ENCODE measurements at places on chromosomes 7 and 10.

DNA sequence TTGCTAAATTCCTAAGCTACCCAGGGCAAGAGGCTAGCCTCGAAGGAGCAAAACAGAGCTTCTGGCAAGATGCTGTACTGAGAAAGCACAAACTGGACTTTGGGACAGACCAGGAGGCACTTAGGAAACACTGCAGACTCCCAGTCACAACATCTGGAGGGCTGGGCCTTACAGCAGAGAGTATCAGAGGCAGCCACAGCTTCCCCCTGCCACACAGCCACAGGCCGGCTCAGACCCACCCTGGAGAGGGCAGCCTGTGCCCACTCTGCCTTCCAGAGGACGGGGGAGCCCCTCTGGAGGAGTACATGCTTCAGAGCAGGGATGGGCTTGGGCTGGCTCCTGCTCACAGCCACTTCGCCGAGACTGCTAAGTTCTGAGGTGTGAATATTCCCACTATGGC lies 17.4 kb downstream of the ESYT2 start:
- DNase-seq: no peak

- DNase-seq: no peak
These were observed 28.2 kb downstream of the SGPL1 start for GRCh38 chr10:70843776-70844489.

GRCh38 chr10:129945064-129945463 lies 19.0 kb downstream of the EBF3 start:
- DNase-seq: no peak

DNA sequence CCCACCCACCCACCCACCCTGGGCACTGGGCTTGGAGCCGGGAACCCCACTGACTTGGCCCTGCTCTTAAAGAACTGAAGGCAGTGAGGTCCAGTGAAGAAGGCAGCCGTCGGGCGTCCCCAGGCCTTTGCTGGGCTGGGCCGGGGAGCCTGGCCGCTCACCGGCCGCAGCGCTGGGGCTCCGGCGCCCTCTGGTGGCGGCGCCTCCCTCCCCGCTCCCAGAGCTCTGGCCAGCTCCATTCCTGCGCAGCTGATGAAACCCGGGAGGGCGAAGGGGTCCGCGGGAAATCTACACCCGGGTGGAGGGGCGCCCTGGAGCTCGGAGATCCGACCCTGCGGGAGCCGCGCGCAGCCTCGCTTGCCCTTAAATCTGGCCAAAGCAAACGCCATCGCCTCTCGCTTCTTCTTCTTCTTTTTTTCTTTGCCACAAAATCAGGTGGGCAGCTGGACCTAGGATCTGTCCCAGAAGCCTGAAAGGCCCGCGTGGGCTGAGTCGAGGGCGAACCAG lies 1.7 kb upstream of the CXCL12 start:
- peak; percentile 71 for DNase-seq

DNA sequence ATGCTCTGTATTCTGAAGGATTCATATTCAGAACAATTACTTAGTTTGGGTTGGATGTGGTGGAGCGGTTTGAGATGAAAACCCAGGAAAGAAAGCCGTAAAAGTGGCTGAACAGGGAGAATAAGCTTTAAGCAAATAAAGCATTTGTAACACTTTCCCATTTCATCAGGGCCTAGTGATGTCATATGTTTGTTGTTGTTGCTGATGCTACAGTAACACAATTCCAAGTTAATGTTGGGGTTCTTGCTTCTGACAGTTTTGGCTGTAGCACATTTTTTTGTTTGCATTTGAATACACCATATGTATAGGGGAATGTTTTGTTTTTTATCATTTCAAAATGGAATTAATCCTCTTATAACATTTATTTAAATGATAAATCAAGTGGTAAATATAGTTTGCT lies 40.4 kb upstream of the EPHB6 start:
- no peak for DNase-seq

DNA sequence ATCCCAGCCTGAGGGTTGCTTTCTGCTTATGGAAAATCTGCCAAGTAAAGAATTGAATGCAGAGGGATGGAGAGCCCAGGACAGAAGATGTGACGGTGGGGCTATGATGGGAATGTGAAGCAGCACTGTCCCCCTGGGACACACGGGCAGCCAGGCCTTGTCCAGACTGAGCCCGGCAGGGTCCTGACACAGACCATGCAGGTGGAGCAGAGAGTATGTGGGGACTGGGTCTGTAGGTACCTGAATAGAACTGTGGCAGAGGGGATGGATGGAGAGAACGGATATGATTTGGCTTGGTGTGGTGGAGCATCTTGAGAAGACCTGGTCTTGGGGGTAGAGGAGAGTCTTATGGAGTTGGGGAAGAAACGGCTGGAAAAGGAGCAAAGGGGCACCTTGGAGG lies 732 bp upstream of the LRRC18 start:
- no peak for DNase-seq

DNA sequence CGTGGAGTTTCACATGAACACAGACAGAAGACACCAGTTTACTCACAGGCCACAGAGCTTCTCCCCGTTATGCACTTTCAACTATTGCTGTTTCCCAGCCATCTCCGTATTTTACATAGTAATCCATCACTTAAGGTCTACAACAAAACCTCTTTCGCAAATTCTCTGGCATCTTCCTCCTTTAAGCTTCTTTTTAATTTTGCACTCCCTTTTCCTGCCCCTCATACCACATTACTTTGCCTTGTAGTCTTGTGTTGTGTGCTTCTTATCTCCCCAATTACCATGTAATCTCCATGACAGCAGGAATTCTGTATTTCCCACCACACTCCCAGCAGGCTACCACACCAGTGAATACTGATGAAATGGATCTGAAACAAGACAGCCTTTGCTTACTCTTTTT lies 87.3 kb downstream of the ODAD2 start:
- DNase-seq: no peak
